ENCODE measurements at places on chromosomes 6 and 20. TPM values are rescaled to one million over a fixed set of nuclear protein-coding genes. Genes with fewer than 3 reads are reported as not detected.

Gene THBS2
- total RNA-seq: 11.5 TPM

Gene TRIM38
- total RNA-seq: 2.7 TPM

Gene CDH26
- 0.62 TPM for total RNA-seq

Gene RFX6
- not detected for total RNA-seq

Gene SLC13A3
- 0.55 TPM for total RNA-seq

Gene DACT2
- total RNA-seq: 0.66 TPM

Gene DUSP15
- total RNA-seq: 4.7 TPM

Gene GPR6
- total RNA-seq: not detected

Gene NUP153
- 25.2 TPM for total RNA-seq

Gene MYL9
- total RNA-seq: 1,811 TPM

Gene RBPJL
- not detected for total RNA-seq

Gene RRAGD
- 122 TPM for total RNA-seq

DNA sequence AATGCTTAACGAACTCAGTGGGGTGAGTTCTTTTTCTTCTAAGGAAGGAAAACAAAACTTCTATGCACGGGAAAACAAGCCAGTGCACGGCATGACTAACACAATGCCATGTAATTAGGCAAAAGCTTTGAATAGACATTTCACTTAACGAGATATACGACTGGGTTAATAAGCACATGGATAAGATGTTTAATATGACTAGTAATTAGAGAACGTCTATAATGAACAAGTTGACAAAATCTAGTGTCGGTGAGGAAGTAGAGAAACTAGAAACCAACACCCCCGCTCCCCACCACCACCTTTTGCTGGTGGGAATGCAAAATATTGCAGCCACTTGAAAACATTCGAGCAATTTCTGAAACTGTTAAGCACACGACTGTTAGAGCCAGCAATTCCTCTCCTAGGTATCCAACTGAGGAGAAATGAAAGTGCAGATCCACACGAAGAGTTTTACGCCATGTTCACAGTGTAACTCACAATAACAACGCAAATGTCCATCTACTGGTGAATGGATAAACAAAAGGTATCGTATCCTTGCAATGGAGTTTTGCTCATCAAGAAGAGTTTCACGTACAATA is 644.9 kb upstream of the AGPAT4 start:
- no peak overlapping the region for H3K27ac ChIP-seq
- no peak for DNase-seq
- no peak overlapping the region for H3K4me3 ChIP-seq

- H3K27me3 ChIP-seq: no peaks in the 10 kb centered on the region
- H3K4me3 ChIP-seq: no peak overlapping the region
- H3K27ac ChIP-seq: no peak overlapping the region
- DNase-seq: no peak
- no peaks in the 10 kb centered on the region for H3K36me3 ChIP-seq
Observed at GRCh38 chr6:126628125-126628524, 288.2 kb downstream of the CENPW start.

- peaks cover 17% of the 10 kb centered on the region for H3K4me1 ChIP-seq
- H3K27ac ChIP-seq: no peak overlapping the region
- DNase-seq: no peak
- no peak overlapping the region for H3K4me3 ChIP-seq
- no peaks in the 10 kb centered on the region for H3K36me3 ChIP-seq
- no peaks in the 10 kb centered on the region for H3K27me3 ChIP-seq
Observed at GRCh38 chr20:50551288-50551687, 41.1 kb downstream of the PTPN1 start.

DNA sequence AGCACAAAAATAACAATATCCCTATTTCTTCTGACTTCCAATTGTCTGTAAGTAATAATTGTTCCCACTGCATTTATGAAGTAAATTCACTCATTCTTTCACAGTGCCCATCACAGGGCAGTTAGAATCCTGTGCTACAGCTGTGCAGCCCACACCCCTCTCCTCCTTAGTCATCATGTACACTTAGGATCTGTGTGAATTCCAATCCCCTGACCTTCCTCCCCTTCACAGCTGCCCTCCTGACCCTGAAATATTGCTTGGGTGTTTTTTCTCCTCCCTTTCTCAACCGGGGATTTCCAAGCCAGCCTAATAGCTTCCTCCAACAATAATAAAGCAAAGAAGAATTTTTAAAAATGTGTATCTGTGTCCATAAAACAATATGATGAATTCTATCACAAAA is 91.5 kb upstream of the BEND6 start:
- no peak for DNase-seq
- H3K36me3 ChIP-seq: no peaks in the 10 kb centered on the region
- H3K4me3 ChIP-seq: no peak overlapping the region
- peaks cover 24% of the 10 kb centered on the region for H3K4me1 ChIP-seq
- H3K27ac ChIP-seq: no peak overlapping the region

GRCh38 chr20:58901488-58902402 is 49.2 kb downstream of the GNAS start:
- DNase-seq: no peak
- H3K4me3 ChIP-seq: no peak overlapping the region
- H3K27ac ChIP-seq: no peak overlapping the region
- H3K36me3 ChIP-seq: peaks cover 36% of the 10 kb centered on the region
- no peaks in the 10 kb centered on the region for H3K27me3 ChIP-seq

DNA sequence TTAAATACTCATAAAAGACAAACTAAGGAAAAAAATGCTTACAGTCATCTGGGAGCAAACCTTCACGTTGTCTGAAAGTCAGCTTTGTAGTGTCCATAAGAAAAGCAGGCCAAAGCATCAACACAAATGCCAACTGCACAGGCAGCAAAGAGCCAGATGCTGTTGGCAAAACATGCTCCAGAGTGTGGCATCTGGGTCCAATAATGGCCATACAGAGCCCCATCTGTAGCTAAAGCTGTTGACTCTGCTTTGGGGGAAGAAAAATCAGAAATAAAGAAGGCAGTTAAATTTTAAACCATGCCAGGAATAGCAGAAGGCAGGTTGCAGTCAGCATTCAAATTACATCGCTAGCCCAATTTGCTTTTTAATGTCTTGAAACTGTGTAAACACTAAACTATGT is 776.3 kb downstream of the EYS start:
- no peaks in the 10 kb centered on the region for H3K36me3 ChIP-seq
- no peak overlapping the region for H3K27ac ChIP-seq
- H3K4me3 ChIP-seq: no peak overlapping the region
- no peak for DNase-seq
- H3K4me1 ChIP-seq: no peaks in the 10 kb centered on the region
- no peaks in the 10 kb centered on the region for H3K27me3 ChIP-seq

DNA sequence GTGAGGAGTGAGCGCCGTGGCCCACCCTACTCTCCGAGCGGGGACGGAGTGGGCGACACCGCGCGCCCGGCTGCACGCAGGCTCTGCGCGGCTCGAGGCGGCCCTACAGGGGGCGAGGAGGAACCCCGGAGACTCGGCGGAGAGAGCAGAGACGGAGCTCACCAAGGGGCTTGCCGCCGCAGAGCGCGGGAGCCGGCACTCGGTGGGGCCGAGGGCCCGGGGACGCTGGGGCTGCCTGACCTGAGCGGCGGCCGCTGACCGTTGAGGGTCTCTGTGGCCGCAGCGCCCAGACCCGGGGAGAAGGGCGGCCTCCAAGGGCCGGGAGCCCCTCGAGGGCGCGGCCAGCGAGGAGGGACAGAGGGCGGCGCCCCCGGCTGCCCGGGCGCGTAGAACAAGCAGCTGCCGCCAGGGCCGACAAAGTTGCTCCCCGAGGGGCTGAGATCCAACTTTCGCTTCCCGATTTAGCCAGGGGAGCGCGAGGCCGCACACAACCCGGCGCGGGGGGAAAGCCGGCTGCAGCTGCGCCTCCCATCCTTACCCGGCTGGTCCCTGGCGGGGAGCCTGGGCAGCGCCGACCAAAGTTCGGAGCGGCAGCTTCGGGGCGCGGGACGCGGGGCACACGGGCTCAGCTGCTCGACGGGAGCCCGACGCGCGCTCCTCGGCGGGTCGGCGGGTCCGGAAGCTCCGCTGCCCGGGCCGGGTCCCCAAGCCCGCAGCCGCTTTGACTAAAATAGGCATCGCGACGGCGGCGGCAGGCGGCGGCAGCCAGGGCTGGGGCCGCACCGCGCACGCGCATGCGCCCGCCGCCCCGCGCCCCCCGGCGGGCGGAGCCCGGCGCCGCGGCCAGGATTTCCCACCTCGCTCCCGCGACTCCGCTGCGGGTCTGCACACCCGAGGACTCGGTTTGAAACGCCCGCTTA is 43.1 kb downstream of the POPDC3 start:
- H3K27ac ChIP-seq: peak overlapping the region; percentile 82
- peaks cover 10% of the 10 kb centered on the region for H3K36me3 ChIP-seq
- DNase-seq: peak; percentile 77
- peak overlapping the region; percentile 84 for H3K4me3 ChIP-seq
- no peaks in the 10 kb centered on the region for H3K27me3 ChIP-seq
- H3K4me1 ChIP-seq: peaks cover 8% of the 10 kb centered on the region

- H3K27me3 ChIP-seq: no peaks in the 10 kb centered on the region
- H3K4me3 ChIP-seq: no peak overlapping the region
- H3K27ac ChIP-seq: no peak overlapping the region
- H3K36me3 ChIP-seq: no peaks in the 10 kb centered on the region
Observed at GRCh38 chr6:151015101-151015700, 149.7 kb downstream of the MTHFD1L start.

GRCh38 chr20:63092660-63093215 is 86.0 kb upstream of the BHLHE23 start:
- DNase-seq: peak; percentile 4
- peaks cover 44% of the 10 kb centered on the region for H3K27me3 ChIP-seq
- no peaks in the 10 kb centered on the region for H3K36me3 ChIP-seq
- no peak overlapping the region for H3K4me3 ChIP-seq
- H3K27ac ChIP-seq: no peak overlapping the region

DNA sequence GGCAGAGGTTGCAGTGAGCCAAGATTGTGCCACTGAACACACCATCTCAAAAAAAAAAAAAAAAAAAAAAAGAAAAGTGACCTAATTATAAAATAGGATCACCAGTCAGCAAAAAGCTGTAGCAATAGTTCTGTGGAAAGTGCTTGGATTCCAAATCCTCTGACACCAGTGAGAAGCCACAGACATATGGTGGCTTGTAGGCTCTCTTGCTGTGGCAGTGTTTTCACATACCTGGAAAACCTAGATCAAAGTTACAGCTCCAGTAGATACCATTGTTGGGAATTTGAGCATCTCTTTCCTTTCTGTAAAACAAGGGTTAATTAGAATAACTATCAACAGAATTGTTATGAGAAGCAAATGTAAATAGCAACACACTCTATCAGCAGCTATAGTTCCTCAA is 4.1 kb downstream of the CCDC170 start:
- H3K36me3 ChIP-seq: no peaks in the 10 kb centered on the region
- no peaks in the 10 kb centered on the region for H3K4me1 ChIP-seq
- DNase-seq: no peak
- no peaks in the 10 kb centered on the region for H3K27me3 ChIP-seq
- H3K4me3 ChIP-seq: no peak overlapping the region

DNA sequence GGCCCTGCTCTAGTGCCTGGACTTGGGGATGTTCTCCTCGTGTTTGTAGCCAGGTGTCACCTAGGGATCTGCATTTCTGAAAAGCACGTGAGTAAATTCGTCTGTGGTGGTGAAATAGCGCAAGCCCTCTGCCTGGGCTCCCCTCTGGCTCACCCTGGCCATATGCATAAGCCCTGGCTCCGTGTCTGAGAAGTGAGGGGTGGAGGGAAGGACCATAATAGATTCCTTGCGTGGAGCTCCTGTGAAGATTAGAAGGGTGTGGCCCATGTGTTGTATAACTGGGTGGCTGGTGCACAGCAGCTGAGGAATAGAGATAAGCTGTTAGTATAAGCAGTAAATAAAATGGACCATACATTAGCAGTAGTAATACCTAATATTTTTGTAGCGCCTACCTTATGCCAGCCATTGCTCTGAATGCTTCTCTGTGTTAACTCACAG is 4.8 kb downstream of the BCAS1 start:
- no peaks in the 10 kb centered on the region for H3K4me1 ChIP-seq
- no peak for DNase-seq
- H3K4me3 ChIP-seq: no peak overlapping the region

DNA sequence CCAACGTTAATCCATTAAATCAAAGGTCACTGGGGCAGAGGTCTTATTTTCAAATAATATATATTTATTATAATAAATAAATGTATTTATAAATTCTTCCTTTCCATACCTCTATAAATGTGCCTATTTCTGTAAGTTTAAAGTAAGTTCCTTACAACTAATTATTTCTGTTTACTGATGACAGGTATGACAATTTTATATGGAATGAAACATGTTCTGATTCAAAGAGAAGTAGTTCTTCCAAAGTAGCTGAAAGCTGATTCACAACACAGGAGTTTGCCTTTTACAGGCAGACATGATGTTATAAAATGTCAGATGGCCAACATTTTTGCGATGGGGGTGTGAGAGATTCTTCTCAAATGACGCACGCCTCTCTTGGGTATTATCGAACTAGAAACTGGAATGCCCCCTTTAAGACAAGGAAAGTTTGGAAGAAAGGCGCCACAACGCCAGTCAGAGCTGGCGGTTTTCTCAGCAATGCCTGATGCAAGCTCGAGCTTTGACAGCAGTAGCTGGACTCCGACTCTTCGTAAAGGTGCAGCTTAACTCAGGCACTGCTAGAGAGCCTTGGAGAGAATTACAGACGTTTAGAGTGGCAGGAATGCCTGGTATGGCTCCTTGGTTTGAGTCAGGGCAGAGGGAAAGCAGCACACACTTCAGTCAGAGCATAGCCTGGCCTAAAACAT is 92.1 kb downstream of the FOXC1 start:
- no peak overlapping the region for H3K4me3 ChIP-seq
- no peaks in the 10 kb centered on the region for H3K36me3 ChIP-seq
- H3K27me3 ChIP-seq: no peaks in the 10 kb centered on the region

- DNase-seq: no peak
- H3K27me3 ChIP-seq: no peaks in the 10 kb centered on the region
- no peaks in the 10 kb centered on the region for H3K4me1 ChIP-seq
- no peak overlapping the region for H3K27ac ChIP-seq
- H3K4me3 ChIP-seq: no peak overlapping the region
Observed at GRCh38 chr6:71011871-71012371, 55.1 kb upstream of the B3GAT2 start.

DNA sequence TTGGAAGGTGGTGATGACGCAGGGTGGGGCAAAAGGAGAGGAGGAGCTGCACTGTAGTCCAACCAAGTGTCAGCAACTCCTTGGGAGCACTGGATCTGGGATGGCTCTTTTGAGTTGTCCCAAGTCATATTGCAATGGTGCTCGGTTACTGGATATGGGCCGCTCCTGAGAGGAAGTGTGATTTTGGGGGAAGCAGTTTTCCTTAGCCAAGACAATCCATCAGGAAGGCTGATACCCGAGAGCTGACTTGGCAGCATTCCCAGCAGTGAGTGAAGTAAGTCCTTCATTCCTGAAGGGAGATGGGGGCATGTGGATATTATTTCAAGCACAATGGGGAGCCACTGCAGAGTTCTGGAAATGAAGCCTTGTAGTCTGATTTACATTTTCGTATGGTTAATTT is 354.1 kb downstream of the RFPL4B start:
- no peak overlapping the region for H3K27ac ChIP-seq
- no peak for DNase-seq
- no peaks in the 10 kb centered on the region for H3K4me1 ChIP-seq
- H3K27me3 ChIP-seq: no peaks in the 10 kb centered on the region
- no peak overlapping the region for H3K4me3 ChIP-seq

All from heart right ventricle (tissue), 16 donors.